ENCODE measurements at places on chromosomes 1 and 21. TPM values are rescaled to one million over a fixed set of nuclear protein-coding genes. Genes with fewer than 3 reads are reported as not detected.

The RGS8 gene
- not detected for total RNA-seq

The MNDA gene
- total RNA-seq: 2.6 TPM

The BCL2L15 gene
- 1.7 TPM for total RNA-seq

The CFAP107 gene
- total RNA-seq: not detected

The FCMR gene
- 3.3 TPM for total RNA-seq

The NPL gene
- total RNA-seq: 4.6 TPM

The BEND5 gene
- 4.6 TPM for total RNA-seq

The S100A9 gene
- total RNA-seq: 93.1 TPM

The FCGR3A gene
- 18.7 TPM for total RNA-seq

The FMO4 gene
- 1.7 TPM for total RNA-seq

DNA sequence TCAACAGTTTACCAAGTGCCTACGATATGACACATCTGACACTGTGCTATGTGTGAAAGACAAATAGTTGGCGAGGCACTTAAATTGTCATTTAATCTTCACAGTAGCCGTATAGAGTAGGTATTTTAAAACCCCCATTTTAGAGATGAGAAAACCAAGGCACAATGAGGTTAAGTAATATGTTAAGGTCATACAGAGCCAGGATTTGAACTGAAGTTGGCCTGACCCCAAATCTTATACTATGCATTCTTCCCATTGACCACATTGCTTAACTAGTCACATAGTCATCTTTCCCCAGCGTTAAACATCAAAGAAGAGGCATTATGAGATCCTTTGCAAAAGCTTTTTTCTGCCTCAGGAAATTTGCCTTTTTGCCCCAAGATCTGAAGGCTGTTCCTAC lies 3.9 kb downstream of the INKA2 start:
- no peak overlapping the region for H3K4me3 ChIP-seq
- DNase-seq: no peak
- H3K36me3 ChIP-seq: peaks cover 5% of the 10 kb centered on the region
- peak overlapping the region; percentile 42 for H3K27ac ChIP-seq
- peaks cover 94% of the 10 kb centered on the region for H3K4me1 ChIP-seq

GRCh38 chr1:9890224-9890731 lies 19.8 kb downstream of the CTNNBIP1 start:
- H3K36me3 ChIP-seq: no peaks in the 10 kb centered on the region
- no peak for DNase-seq
- H3K27ac ChIP-seq: peak overlapping the region; percentile 45

GRCh38 chr1:205074513-205074912 lies 9.7 kb downstream of the TMEM81 start:
- H3K27ac ChIP-seq: no peak overlapping the region
- no peaks in the 10 kb centered on the region for H3K27me3 ChIP-seq
- H3K36me3 ChIP-seq: no peaks in the 10 kb centered on the region
- H3K4me3 ChIP-seq: no peak overlapping the region

- no peaks in the 10 kb centered on the region for H3K36me3 ChIP-seq
- no peak overlapping the region for H3K4me3 ChIP-seq
- peak; percentile 64 for DNase-seq
- H3K27ac ChIP-seq: no peak overlapping the region
These were observed 229.3 kb downstream of the CAMTA1 start for GRCh38 chr1:7014640-7014930.

DNA sequence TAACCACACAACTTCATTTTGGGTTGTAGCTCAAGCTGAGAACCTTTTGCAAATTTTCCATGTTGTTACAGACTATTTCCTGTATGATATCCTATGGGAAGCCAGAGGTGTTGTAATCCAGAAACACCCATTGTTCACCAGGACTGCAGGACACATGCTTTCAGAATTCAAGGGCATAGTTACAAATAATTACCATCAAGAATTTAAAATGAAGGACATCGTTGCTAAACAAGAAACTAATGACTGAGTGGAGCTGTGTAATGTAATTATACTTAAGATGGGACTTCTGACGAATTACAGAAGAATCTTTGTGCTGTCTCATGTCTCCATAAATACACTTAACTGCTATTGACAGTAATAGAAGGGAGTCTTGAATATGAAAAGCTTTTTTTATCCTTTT lies 47.6 kb upstream of the HOOK1 start:
- no peaks in the 10 kb centered on the region for H3K27me3 ChIP-seq
- DNase-seq: no peak
- H3K4me1 ChIP-seq: no peaks in the 10 kb centered on the region
- H3K4me3 ChIP-seq: no peak overlapping the region

DNA sequence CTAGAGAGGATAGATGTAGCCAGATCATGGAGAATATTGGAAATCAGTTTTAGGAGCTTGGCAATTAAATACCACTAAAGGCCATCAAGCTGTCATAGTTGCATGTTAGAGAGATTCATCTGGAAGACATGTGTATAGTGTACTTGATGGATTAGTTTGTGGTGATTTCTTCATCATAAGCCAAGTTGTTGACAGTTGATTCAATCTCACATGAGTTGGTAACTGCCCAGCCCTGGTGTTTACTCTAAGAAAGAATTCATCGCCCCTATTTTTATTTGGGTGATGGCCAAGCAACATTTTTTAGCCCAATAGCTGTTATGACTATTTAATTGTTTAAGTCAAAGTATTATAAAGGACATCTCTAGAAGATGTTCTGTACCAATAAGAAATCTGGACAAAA lies 737.6 kb downstream of the PLA2G4A start:
- H3K4me1 ChIP-seq: no peaks in the 10 kb centered on the region
- DNase-seq: no peak
- H3K27me3 ChIP-seq: no peaks in the 10 kb centered on the region
- no peaks in the 10 kb centered on the region for H3K36me3 ChIP-seq

GRCh38 chr1:33624261-33624990 lies 152.0 kb downstream of the ZSCAN20 start:
- no peak overlapping the region for H3K4me3 ChIP-seq
- no peak for DNase-seq
- no peaks in the 10 kb centered on the region for H3K4me1 ChIP-seq
- no peaks in the 10 kb centered on the region for H3K27me3 ChIP-seq
- no peaks in the 10 kb centered on the region for H3K36me3 ChIP-seq

DNA sequence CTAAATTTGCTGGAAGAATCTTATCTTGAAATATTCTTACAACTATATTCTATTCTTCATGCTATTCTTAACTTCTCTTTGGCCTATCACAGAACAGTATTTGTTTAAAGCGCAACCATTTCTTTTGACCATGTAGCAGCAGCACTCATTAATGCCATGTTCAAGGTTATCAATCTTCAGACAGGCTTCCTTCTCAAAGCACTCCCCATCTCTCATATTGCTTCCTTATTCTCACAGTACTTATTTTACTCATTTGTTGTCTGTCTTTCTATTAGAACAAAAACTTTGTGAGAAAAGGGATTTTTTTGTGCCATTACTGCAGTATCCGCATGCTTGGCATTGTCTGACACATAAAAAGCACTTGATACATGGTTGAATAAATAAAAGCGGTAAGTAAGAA lies 89.7 kb downstream of the ATP1B1 start:
- no peak overlapping the region for H3K27ac ChIP-seq
- no peaks in the 10 kb centered on the region for H3K27me3 ChIP-seq
- H3K4me1 ChIP-seq: no peaks in the 10 kb centered on the region
- H3K4me3 ChIP-seq: no peak overlapping the region

DNA sequence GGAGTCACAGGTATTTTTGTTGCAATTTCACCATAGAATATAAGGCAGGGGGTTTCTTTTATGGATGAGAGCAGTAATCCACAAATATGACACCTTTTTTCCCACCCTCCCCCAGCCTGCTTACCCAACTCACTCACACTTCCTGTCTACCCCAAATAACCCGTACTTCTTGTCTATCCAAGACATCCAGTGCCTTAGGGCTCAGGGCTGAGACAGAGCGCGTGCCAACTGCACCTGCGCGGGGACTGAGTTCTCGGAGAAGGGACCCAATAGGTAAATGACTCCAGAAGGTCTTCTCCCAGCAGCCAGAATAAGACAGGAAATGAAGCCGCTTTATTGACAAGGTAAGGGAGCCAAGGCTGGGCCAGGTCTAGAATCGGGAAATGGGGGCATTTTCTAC lies 369.1 kb downstream of the SIPA1L2 start:
- no peak overlapping the region for H3K27ac ChIP-seq
- H3K4me1 ChIP-seq: no peaks in the 10 kb centered on the region
- peak; percentile 50 for DNase-seq
- no peaks in the 10 kb centered on the region for H3K27me3 ChIP-seq

DNA sequence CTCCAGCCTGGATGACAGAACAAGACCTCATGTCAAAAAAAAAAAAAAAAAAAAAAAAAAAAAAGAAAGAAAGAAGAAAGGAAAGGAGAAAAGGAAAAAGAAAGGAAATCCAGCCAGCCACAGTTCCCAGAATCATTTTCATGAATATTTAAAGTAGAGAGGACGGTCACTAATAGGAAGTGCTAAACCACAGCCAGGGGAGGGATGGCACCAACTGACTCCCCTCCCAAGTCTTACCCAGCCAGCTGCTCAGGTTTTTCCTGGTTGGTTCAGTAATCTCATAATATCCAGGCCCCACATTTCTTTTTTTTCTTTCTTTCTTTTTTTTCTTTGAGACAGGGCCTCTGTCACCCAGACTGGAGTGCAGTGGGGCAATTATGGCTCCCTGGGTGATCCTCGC lies 63.9 kb upstream of the AK4 start:
- DNase-seq: no peak
- H3K36me3 ChIP-seq: no peaks in the 10 kb centered on the region
- H3K27me3 ChIP-seq: no peaks in the 10 kb centered on the region
- no peak overlapping the region for H3K27ac ChIP-seq

DNA sequence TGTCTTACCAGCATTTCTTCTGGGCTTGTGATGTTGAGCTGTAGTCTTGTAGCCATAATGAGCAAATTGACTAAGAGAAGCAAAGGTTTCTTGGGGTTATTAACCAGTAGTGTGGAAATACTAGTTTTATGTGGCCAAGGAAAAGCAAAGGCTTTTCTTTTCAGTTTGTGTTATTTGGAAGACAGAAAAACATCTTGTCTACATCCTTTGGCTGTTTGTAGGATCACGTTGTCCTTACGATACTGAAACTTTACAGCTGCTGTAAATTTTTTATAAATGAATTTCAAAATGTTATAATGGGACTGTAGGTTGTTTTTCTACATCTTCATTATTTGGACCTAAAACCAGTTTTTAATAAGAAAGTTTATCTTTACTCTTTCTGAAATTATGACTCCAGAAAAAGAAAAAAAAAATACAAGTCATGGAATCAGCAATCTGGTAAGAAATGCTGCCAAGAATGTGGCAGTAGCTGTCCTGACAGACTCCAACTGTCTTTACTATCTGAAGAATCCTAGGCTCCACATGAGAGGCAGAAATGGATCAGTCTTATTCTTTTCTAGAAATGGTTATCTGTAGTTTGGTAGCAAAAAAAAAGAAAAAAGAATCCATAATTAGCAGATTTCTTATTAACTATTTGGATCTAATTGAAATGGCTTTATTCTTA lies 41.6 kb upstream of the QSOX1 start:
- H3K27ac ChIP-seq: peak overlapping the region; percentile 34
- DNase-seq: no peak
- no peaks in the 10 kb centered on the region for H3K27me3 ChIP-seq
- H3K36me3 ChIP-seq: peaks cover 12% of the 10 kb centered on the region
- no peak overlapping the region for H3K4me3 ChIP-seq
- peaks cover 27% of the 10 kb centered on the region for H3K4me1 ChIP-seq

GRCh38 chr1:48793863-48794262 lies 17.2 kb upstream of the BEND5 start:
- peaks cover 10% of the 10 kb centered on the region for H3K4me1 ChIP-seq
- H3K27ac ChIP-seq: no peak overlapping the region
- no peak for DNase-seq
- H3K36me3 ChIP-seq: no peaks in the 10 kb centered on the region
- H3K4me3 ChIP-seq: no peak overlapping the region

DNA sequence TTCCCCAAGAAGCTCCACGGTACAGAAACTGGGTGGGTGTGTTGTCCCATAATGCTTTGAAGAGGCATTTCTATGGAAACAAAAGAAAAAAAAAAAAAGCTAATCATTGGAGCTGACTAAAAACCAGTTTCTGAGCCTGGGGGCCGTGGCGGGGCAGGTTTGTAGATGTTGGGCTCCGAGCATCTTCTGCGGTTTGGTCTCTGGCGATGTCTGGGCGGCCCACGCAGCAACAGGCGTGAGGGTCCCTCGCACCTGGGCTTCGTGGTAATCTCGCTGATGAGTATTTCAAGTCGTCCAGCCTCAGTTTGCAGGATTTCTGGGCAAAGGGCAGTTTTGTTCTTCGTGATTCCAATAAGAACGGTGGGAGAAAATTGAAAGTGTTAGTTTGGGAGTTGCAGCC lies 6.8 kb downstream of the TP73 start:
- peaks cover 5% of the 10 kb centered on the region for H3K27me3 ChIP-seq
- no peak overlapping the region for H3K27ac ChIP-seq
- no peaks in the 10 kb centered on the region for H3K36me3 ChIP-seq
- no peak overlapping the region for H3K4me3 ChIP-seq
- H3K4me1 ChIP-seq: no peaks in the 10 kb centered on the region

DNA sequence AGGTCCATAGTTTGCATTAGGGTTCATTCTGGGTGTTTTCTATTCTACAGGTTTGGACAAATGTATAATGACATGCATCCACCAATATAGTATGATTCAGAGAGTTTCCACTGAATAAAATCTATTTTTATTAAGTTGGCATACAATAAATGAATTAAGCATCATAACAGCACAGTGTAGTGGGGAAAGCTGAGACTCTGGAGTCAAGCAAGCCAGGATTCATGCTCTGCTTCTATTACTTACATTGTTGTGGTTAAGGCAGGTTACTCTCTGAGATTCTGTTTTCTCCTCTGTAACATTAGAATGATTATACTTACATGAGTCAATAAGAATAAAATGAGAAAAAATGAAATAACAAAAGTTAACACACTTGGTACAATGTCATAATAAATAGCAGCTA lies 131.3 kb downstream of the SLC30A10 start:
- H3K27me3 ChIP-seq: no peaks in the 10 kb centered on the region
- DNase-seq: no peak
- no peak overlapping the region for H3K4me3 ChIP-seq
